ENCODE measurements at places on chromosomes 11 and 22.

GRCh38 chr22:22003233-22003632 lies 20.6 kb upstream of the TOP3B start:
- no peak for DNase-seq

DNA sequence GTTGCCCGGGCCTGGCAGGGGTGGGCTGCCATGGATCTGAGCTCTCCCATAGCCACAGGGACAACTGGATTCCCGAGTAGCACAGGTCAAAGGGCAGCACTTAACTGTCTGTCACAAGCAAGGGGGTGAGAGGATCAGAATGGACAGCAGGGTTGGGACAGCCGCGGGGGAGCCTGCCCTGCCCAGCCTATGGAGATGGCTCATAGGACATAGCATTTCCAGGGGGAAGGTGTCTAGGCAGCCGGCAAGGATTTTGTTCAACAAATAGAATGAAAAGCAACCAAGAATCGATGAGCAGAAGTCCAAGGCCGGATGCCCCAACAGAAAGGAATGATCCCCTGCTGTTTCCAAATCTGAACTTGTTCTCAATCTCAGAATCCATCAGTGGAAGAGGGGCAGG lies 92.9 kb downstream of the RPS6KA4 start:
- no peak for DNase-seq

GRCh38 chr11:61474013-61474643 lies 34.4 kb upstream of the LRRC10B start:
- no peak for DNase-seq

- DNase-seq, result no peak
Observed at GRCh38 chr22:31980628-31981027, 36.3 kb downstream of the YWHAH start.

GRCh38 chr11:68948496-68948895 lies 32.3 kb downstream of the MRGPRD start:
- no peak for DNase-seq

- peak; percentile 77 for DNase-seq
Observed at GRCh38 chr11:116073854-116074837, 569.9 kb upstream of the CADM1 start.

GRCh38 chr11:504053-504993 lies 2.7 kb downstream of the RNH1 start:
- DNase-seq, result peak; percentile 47

DNA sequence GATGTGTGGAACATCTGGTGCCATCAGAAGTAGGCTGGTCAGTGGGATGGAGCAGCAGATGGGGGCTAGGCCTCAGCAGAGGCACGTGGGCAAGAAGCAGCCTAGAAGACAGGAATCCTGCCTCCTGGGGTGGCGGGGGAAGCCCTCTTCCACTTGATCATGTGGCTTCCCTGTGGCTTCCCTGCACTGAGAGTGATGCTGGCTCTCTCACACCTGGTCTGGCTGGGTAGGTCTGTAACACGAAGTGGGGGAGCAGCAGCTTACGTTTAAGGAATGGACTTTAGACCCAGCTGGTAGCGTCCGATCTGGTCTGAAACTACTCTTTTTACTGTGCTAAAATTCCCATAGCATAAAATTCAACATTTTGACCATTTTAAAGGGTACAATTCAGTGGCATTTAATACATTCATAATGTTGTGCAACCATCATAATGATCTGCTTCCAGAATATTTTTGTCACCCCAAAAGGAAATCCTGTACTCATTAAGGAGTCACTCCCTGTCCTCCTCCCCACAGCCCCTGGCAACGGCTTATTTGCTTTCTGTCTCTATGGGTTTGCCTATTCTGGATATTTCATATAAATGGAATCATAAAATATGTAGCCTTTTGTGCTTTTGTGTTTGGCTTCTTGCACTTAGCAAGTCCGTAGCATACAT lies 21.7 kb downstream of the PTPN5 start:
- DNase-seq, result no peak

DNA sequence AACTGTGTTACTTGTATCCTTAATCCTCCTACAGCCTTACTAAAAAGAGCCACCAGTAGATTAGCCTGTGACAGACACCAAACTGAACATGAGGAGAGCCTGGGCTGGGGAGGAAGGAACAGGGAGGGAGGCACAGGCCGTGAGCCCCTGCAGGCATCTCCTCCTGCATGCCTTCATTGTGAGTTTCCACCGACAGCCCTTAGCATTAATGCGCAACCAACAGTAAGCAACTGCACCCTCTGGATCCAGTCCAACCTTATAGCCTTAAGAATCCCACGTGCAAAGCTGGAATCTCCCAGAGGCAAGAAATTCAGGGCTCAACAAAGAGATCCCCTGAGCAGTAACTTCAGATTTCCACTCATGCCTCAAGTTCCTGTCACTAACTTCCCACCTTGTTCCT lies 84.6 kb downstream of the ETS1 start:
- peak; percentile 89 for DNase-seq

DNA sequence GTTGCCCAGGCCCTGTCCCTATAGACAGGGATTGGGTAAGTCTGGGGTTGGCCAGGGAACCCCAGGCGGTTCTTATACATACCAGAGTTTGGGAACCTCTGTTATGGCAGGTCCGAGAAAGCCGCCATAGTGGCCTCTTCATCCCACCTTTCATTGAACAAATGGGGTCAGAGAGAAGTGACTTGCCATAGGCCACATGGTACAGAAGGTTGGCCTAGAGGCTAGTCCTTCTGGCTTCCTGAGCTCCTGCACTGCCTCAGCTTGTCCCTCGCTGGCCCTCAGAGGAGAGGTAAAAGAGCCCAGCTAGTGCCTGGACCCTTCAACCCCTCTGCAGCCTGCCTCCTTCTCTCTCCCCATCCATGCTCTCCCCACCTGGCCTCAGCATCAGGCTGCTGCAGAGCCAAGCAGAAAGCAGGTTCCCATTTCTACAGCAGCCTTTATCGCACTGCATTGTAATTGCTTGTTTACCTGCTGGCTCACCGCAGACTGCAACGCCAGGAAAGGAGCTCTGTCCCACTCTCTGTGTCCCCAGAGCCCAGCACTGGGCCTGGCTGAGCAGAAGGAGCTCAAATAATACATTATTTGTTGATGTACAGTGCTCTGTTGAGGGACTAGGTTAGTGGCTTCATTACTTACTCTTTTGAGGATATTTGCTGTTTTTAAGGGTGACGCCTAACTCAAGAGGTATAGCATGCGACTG lies 103.6 kb downstream of the TRIM29 start:
- no peak for DNase-seq

- no peak for DNase-seq
Observed at GRCh38 chr11:115643549-115644270, 139.5 kb upstream of the CADM1 start.

GRCh38 chr11:17887779-17888178 lies 125.1 kb downstream of the SERGEF start:
- DNase-seq, result peak; percentile 8

DNA sequence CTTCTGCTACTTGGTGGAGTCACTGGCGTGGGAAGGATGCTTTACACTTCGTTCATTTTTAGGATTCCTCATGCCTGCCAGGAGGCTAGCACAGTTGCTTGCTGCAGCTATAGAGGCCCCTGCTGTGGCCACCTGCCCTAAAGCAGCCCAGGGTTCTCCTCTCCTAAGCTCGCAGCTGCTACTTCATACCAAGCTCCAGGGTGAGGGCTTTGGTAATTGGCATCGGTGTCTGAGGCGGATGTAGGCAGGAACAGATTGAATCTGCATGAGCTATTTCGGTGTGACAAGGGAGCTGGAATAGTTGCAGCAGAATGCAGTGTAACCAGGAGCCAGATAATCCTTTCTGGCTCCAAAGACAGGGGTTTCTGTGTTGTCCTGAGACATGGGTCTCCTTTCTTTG lies 133.1 kb downstream of the MICAL2 start:
- DNase-seq, result no peak

GRCh38 chr11:6096417-6096816 lies 11.1 kb upstream of the OR56B4 start:
- no peak for DNase-seq

- DNase-seq, result no peak
Observed at GRCh38 chr11:68332186-68332585, 19.8 kb downstream of the LRP5 start.

DNA sequence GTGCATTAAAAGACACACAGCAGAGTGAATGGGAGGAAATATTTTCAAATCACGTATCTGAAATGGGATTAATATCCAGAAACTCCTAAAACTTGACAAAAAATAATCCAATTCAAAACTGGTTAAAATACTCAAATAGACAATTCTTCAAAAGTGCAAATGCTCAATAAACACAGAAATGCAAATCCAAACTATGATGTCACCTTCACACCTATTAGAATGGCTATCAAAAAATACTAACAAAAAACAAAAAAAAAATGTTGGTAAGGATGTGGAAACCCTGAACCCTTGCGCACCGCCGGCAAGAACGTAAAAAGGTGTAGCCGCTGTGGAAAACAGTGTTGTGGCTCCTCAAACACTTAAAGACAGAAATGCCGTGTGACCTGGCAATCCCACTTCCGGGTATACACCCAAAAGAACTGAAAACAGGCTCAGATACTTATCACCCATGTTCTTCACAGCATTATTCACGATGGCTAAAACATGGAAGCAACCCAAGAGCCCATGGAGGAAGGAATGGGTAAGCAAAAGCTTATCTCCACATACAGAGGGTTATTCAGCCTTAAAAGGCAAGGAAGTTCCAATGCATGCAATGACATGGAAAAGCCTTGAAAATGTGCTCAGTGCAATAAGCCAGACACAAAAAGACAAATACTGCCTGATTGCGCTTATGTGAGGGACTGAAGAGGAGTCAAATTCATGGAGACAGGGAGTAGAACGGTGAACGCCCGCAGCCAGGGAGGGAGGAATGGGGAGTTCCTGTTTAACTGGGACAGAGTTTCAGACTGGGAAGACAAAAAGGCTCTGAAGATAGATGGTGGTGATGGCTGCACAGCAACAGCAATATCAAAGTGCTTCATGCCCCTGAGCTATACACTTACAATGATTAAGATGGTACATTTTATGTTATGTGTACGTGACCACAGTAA lies 19.6 kb downstream of the BRD1 start:
- DNase-seq, result peak; percentile 25

GRCh38 chr11:71507102-71507501 lies 20.0 kb upstream of the KRTAP5-7 start:
- DNase-seq, result no peak

Measured in astrocyte of the hippocampus (primary cell).